Keratinocyte (primary cell): ENCODE measurements at places on chromosomes 4 and X. TPM values are rescaled to one million over a fixed set of nuclear protein-coding genes. Genes with fewer than 3 reads are reported as not detected.

GRCh38 chrX:8147226-8147625 lies 23.8 kb downstream of the VCX2 start:
- DNase-seq = no peak

Gene CSAG2
- polyA plus RNA-seq = not detected in 3 replicates

Gene UGT2A2
- not detected in 3 replicates for polyA plus RNA-seq

DNA sequence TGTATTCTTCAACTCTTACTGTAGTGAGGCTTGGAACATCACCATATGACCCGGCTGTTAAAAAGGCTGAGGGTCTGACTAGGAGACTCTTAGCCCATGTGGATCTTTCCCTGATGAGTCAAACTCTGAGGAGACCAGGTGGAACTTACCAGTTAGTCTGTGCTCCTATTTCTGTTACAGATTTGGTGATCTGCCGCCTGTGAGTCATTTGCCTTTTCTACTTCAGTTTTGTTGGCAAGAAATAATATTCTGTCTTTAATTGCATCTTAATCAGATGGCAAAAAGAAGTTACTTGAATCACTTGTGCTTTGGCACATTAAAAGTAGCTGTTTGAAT lies 48.4 kb downstream of the MTM1 start:
- no peak for DNase-seq

Gene SOX3
- polyA plus RNA-seq = not detected in 3 replicates
